ENCODE measurements at places on chromosomes 16 and 17.
A peak's percentile ranks its signal among the peaks of the same experiment; 100 is the strongest.

- DNase-seq = no peak
Observed at GRCh38 chr17:70677783-70678647, 508.7 kb downstream of the KCNJ2 start.

- no peak for DNase-seq
Observed at GRCh38 chr16:1450841-1451240, 6.5 kb upstream of the CCDC154 start.

GRCh38 chr17:50877838-50878237, 11.7 kb upstream of the TOB1 start:
- no peak for DNase-seq

- peak; percentile 56 for DNase-seq
Observed at GRCh38 chr17:20063665-20064648, 54.8 kb downstream of the SPECC1 start.

- no peak for DNase-seq
Observed at GRCh38 chr17:2803971-2804370, 7.7 kb downstream of the RAP1GAP2 start.

- no peak for DNase-seq
Observed at GRCh38 chr17:13558588-13558987, 43.1 kb downstream of the HS3ST3A1 start.

DNA sequence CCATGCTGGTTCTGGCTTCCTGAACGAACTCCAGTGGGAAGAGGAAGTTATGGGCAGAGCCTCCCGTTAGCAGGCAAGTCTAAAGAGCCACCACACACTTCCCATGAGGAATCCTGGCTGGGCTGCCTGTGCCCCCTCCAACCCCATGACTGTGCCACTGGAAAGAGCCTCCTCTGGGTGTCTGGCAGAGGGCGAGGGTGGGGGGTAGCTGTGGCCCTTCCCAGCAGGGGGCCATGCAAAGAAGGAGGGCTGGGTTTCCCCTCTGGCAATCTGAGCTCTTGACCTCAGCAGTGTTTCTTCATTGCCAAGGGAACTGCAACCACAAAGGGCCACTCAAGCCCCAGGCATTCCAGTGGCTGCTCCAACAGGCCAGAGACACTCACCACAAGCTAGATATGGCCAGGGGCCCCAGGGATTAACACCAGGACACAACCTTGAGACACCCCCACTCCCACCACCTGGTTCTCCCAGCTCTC, 1.7 kb upstream of the RRAD start:
- DNase-seq = no peak

- DNase-seq = no peak
Observed at GRCh38 chr17:17647524-17648178, 33.6 kb upstream of the RAI1 start.

GRCh38 chr16:21283521-21284289, 5.6 kb upstream of the CRYM start:
- no peak for DNase-seq

- no peak for DNase-seq
Observed at GRCh38 chr16:12672986-12673385, 130.7 kb downstream of the CPPED1 start.

DNA sequence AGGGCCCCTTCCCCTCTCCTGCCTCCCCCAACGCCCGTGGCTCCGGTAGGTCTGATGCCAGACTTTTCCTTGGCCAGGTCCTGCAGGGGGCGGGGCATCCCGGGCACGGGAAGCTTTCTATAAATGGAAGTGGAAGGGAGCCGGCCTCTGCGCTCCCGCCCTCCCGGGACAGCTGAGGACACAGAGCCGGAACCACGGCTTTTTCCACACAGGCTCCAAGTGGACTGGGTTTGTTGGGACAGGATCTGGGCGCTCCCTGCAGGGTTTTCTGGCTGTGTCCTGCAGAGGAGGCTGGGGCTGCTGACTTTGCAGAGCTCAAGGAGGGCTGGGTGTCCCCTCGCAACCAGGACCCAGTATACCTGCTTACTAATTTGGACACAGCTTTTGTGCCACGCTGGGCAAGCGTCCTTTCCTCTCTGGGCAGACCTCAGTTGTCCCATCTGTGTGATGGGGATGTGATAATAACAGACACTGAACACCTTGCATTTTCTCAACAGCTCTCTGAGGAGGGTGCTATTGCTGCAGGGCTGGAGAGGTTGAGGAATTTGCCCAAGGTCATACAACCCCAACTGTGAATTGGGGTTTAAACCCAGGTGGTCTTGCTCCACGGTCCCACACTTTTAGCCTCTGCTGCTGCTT, 1.8 kb downstream of the TNS4 start:
- DNase-seq = peak; percentile 12

GRCh38 chr16:57245472-57246113, 534 bp downstream of the ARL2BP start:
- DNase-seq = no peak

- no peak for DNase-seq
Observed at GRCh38 chr17:16917671-16918394, 54.1 kb downstream of the TNFRSF13B start.

GRCh38 chr17:80694992-80695912, 150.6 kb downstream of the RPTOR start:
- no peak for DNase-seq

DNA sequence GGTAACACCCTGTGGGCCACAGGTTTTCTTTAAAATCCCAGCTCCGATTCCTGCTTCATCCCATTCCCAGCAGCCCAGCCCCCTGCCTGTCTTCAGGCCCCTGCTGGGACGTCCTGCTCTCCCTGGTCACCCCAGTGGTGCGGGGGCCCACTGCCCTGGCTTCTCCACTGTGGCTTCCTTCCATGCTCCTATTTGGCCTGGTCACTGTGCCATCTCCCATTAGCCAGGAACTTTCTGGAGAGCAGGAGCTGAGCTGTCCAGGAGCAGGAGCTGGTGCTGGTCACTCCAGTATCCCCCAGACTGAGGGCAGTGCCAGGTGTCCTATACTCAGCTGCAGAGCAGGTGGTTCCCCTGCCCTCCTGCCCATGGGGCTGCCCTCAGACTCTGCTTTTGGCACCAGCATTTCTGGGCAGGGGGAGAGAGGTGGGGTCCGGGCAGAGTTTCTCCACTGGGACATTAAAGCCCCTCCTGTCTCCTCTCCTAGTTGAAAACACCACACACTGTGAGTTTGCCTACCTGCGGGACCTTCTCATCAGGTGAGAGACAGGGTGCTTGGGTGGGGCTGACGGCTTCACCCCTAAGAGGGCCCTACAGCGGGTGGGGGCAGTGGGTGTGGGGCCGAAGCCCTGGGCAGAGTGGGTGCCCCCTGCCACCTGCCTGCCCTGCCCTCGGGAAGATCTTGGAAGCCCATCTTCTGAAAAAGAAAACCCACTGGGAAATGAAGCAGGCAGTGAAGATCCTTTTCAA, 356.2 kb downstream of the SEC14L1 start:
- no peak for DNase-seq

GRCh38 chr16:71711789-71712188, 12.7 kb downstream of the PHLPP2 start:
- DNase-seq = no peak

- no peak for DNase-seq
Observed at GRCh38 chr16:52466994-52467393, 79.9 kb downstream of the TOX3 start.

- DNase-seq = no peak
Observed at GRCh38 chr16:61564716-61565115, 471.5 kb downstream of the CDH8 start.

DNA sequence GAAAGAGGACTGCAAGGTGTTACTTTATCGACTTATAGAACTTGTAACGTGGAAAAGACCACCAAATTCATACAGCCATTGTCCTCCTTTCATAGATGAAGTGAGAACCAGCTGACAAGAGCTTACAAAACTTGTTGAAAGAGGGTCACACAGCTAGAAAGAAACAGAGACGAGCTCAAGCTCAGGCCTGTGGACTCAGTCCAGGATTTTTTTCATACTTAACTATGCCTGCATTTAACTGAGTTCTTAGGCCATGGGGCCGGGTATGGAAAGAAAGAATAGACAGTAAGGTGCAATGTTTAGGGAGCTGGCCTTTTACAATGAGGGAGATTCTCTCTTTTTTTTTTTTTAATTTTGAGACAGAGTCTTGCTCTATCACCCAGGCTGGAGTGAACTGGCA, 106.1 kb downstream of the ADAMTS18 start:
- DNase-seq = no peak

- DNase-seq = peak; percentile 18
Observed at GRCh38 chr17:69466905-69467667, 52.6 kb downstream of the MAP2K6 start.

GRCh38 chr17:4895657-4896331, 3.5 kb upstream of the C17orf107 start:
- no peak for DNase-seq

DNA sequence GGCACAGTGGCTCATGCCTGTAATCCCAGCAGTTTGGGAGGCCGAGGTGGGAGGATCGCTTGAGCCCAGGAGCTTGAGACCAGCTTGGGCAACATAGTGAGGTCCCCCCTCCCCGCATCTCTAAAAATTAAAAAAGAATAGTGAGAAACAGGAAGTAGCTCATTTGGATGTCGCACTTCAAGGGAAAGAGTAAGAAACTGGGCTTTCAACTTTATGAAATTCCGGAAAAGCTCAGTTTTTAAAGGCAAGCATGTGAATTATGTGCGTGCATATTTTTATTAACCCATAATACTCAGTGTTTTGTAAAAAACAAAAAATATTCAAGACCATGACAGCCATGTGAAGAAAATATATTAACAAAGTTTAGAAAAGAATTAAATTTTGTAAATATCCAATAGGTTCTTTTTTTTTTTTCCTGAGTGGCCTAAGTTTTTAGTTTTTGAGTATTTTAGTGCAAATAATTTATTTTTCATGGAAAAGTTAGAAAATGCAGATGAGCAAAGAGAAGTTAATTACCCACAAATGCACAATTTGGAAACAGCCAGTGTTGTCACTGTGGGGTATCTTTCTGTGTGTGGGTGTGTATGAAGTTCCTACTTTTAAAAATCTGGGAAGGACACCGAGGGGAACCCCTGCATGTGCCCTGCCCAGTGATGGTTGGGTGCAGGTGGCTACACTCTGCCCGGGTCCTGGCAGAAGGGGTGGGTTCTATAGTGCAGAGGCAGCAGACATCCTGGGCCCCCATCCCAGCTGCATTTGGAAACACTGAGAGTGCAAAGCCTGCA, 40.0 kb downstream of the CIBAR2 start:
- DNase-seq = no peak

GRCh38 chr16:51121850-51122249, 29.2 kb downstream of the SALL1 start:
- DNase-seq = no peak

DNA sequence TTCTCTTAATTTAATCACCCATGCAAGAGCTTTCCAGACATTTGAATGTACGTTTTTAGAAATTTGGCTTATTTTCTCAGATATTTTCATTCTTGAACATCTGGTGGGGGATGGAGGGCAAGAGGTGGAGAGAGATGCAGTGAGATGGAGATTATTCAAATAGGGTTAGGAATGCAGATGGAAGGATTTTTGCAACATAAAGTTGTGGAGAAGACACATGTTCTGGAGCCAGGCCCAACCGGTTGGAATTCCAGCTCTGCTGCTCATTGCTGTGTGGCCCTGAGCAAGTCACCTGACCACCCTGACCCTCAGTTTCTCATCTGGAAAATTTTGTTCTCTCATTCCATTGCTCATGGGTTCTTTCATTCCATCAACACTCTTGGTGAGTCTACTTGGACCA, 66.9 kb downstream of the IRX3 start:
- no peak for DNase-seq

- no peak for DNase-seq
Observed at GRCh38 chr17:10899281-10899680, 61.4 kb upstream of the PIRT start.

DNA sequence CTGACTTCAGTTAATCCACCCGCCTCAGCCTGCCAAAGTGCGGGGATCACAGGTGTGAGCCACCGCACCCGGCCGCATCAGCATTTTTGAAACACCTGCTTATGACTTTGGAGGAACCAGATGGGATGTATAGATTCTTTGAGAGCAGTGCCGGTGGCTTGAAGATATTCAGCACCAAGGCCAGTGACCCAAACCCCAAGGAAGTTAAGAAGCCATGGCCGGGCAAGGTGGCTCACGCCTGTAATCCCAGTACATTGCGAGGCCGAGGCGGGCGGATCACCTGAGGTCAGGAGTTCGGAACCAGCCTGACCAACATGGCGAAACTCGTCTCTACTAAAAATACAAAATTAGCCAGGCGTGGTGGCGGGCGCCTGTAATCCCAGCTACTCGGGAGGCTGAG, 43.9 kb downstream of the TRARG1 start:
- DNase-seq = no peak

DNA sequence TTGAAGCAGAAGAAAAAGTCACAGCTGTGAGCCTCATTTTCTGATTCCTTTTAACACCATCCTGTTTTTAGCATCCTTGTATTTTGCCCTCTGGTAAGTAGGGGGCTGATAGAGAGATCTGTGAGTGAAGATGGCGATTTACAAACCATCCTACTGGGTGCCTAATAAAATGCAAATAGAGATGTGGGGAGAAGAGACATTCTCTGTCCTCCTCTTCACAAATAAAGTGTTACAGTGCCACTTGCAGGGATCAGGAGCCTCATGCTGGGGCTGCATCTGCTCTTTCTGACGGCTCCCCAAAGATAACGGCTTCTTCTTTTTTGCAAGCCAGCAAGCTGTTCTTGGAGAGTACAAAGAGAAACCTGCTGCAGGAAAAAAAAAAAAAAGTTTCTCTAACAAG, 418.6 kb downstream of the TOX3 start:
- peak; percentile 13 for DNase-seq

- DNase-seq = no peak
Observed at GRCh38 chr17:55760643-55761355, 9.9 kb downstream of the PCTP start.

DNA sequence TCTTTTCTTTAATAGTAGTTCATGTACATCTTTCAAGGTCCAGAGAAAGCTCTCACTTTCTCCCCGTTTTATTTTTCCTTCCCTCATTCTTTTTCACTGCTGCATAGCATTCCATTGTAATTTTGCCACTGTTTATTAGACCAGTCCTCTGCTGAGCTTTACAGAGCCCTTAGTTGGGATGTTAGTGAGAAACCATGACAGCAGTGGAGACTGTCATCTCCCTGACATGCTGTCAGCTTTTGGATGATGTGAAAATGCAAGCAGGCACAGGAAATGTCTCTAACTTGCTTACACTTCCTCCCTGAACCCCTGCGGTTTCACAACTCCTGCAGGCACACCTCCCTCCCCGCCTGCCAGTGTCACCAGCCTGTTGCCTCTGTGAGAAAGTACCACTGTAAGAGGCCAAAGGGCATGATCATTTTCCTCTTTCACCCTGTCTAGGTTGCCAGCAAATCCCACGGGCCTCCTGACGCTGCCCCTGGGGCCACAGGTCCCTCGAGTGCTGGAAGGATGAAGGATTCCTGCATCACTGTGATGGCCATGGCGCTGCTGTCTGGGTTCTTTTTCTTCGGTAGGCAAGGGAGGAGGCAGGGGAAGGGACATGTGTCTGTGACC, at the start of gene ITGAL:
Gene ITGAL, plus strand, starts transcription at position 415 of the 615 bp plus-strand sequence. Its CDS starts 96 bp downstream, at position 511.
- DNase-seq = peak; percentile 28
